Suppressor macrophage (primary cell): ENCODE measurements at places on chromosomes 4 and X.

DNA sequence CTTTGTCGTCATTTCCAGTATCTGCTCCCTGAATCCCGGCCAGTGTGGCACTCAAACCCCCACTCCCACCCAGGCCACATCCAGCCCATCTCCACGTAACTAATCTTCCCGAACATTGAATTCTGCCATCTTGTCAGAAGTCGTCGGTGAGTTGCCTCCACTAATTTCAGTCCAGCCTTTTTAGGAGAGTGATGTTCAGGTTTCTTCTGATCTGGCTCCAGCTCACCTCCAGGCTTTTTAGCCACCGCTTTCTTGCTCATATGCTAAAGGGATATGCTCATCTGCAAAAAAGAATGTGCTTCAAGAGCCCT, 1.3 kb downstream of the TMEM165 start:
- peak; percentile 10 for DNase-seq

- no peak for DNase-seq
These were observed 1.8 kb downstream of the L1CAM start for GRCh38 chrX:153884136-153884535.

- DNase-seq = no peak
These were observed 12.6 kb downstream of the DMD start for GRCh38 chrX:33198561-33199279.

DNA sequence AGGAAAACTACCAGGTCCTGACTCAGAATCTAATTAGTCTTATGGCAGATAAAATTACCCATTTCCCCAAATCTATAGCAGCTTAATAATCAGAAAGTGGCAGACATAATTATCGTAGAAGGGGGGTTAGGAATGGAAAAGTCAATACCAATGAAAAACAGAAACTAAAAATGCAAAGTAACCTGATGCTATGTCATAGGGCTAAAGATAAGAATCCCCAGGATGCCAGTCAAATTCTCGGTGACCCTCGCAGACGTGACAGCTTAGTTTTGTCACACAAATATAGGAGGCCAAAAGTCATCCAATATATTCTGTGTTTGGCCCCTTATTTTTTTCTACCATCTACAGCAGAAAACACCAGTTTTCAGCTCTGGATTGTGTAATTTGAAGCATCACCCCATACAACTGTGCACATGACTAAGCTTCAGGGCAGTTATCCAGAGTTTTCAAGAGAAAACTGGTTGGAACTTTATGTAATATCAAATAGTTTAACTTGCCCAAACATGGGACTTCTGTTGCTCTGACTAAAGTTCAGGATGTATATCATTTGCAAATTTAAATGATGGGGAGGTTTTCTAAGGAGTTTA, 30.9 kb downstream of the RASSF6 start:
- DNase-seq = no peak

DNA sequence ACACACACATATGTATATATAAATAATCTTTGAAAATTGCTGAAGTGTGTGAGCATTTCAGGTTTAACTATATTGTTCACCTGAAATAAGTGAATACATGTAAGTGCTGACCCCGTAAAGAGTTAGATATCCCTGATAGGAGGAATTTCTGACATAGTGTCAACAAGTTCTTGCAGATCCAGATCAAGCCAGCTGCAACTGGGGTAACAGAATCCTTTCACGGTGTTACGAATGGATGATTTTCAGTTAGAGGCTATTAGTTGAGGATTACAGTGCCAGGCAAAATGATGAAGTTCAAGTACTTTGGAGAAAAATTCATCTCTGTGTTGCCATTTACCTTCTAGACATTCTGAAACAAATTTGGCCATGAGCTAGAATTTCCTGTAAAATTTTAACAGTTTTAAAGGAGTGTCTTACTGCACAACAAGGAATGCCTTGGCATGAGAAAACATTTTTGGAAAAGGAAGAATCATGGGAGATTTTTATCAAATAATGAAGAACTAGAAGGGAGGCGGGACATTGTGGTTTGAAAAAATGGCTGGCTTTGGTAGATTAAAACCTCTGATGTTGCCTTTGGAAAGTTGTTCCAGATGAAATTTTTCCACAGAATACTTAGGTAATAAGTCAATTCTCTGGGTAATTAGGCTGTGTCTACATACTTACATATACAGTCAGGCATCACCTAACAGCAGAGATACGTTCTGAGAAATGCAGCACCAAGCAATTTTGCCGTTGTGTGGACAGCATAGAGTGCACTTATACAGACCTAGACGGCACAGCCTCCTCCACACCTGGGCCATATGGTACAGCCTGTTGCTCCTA, 84.4 kb upstream of the FAT1 start:
- no peak for DNase-seq

GRCh38 chr4:120718979-120719566, 203.5 kb downstream of the PRDM5 start:
- DNase-seq = peak; percentile 43

DNA sequence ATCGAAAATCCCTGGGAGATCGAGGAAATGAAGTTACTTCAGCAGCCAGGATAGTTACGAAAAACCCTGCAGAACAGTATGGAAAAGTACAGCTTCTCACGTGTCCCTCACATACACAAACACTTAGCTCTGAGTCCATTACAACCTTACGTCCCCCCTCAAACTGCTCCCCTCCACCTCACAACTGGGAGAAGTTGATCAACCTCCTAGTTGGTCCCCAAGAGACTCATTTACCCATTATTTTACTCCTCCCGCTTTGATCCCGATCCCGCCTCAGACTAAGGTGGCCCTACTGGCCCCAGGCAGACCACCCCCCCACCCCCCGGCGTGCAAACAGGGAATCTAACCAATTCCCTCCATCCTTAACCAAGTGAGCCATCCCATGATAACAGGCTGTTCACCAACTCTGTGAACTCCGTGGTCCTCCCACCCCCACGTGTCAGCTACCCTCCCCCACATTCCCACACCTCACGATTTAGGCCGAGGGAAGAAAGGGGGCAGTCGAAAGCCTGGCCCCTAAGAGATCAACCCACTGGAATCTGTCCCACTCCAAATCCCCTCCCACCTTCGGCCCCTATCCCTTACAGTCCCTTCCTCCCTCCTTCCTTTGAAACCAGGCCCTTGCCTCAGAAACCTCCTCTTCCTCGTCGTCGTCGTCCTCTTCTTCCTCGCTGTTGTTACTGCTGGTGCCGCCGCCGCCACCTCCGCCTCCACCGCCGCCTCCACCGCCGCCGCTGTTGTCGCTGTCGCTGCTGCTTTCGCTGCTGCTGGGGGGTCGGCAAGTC, 755 bp downstream of the ANKRD17 start:
- peak; percentile 8 for DNase-seq

DNA sequence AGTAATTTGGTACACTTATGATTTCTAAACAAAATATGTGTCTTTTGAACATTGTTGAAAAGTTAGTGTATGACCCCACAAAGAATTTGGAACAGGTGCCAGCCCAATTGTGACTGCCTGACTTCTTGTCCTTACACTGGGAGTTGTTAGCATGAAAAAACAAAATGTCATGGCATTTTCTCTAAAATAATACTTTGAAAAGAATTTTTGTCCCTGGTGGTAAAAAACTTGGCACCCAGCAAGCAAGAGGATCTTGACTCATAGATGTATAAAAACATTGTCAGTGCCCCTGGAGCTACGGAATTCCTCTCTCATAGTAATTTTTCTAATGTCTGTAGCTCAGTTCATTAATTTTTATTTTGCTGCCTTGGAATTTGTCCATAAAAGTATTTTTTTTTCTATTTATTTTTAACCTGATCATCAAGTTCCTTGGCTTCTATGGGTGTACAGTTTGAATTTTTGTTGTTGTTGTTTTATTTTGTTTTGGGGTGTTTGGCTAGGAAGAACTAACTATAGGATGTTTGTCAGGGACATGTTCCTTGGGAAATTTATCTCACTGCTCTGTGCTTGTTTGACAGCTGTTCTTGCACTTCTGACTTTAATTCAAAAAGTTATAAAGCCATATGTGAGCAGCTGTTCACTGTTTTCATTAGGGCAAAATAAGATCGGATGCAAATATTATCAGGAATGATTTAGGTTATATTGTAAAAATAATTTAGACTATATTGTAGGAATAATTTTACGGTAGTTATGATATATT, 95.4 kb upstream of the NUDT6 start:
- DNase-seq = no peak

DNA sequence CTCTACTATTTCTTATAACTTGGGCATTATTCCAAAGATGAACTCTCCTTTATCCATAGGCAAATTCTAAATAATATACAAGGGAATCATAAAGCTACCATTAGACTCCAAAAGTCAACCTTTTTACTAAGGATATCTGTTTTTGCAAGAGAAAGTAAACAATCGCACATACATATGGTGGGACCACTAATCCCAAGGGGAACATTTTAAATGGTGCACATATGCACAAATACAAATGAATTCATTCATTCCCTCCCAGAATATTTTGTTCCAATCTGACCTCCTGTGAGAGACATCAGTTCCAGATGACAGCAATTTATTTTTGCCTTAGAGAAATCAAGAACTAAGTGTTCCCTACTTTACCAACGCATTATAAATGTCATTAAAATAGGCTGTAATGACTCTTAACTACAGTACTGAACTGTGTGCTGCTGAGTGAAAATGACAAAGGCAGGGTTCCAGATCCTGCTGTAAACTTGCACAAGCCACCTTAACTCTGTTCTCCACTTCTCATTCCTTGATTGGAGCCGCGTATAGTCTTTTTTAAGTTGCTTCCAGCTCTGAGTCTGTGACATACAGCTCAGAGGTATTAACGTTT, 2.0 kb downstream of the DHX15 start:
- DNase-seq = no peak

DNA sequence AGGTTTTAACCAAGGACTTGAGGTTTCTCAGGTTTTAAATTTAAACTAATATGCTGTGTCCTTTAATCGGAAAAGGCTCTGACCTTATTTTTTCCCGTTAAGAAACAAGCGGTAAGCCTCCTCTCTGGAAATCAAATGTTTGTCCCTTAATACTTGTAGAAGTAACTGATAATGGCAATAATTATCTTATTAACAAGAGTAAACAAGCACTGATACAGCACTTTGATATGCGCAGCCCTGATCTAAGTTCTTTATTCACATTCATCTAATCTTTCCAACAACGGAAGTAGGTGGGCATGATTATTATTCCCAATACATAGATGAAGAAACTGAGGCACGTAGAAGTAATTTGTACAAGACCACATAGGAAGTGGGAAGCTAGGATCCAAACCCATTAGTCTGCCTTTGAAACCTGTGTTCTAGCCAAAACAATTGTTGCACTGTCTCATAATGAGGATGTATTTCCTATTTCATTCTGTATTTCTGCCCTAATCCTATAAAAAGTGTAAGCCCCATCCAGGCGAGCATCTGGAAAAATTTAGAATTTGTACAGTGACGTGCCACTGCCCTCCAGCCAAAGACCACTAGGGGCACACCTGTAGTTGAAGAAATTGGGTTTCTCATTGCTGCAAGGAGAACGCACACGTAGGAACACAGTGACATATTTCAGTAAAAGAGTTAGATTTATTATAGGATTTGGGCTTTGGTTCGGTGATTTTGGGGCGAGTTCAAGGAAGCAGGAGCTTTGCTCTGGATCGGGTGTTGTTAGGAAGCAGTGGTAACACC, 606 bp downstream of the CXorf58 start:
- DNase-seq = no peak

GRCh38 chrX:18129690-18130089, 91.0 kb downstream of the BEND2 start:
- no peak for DNase-seq

DNA sequence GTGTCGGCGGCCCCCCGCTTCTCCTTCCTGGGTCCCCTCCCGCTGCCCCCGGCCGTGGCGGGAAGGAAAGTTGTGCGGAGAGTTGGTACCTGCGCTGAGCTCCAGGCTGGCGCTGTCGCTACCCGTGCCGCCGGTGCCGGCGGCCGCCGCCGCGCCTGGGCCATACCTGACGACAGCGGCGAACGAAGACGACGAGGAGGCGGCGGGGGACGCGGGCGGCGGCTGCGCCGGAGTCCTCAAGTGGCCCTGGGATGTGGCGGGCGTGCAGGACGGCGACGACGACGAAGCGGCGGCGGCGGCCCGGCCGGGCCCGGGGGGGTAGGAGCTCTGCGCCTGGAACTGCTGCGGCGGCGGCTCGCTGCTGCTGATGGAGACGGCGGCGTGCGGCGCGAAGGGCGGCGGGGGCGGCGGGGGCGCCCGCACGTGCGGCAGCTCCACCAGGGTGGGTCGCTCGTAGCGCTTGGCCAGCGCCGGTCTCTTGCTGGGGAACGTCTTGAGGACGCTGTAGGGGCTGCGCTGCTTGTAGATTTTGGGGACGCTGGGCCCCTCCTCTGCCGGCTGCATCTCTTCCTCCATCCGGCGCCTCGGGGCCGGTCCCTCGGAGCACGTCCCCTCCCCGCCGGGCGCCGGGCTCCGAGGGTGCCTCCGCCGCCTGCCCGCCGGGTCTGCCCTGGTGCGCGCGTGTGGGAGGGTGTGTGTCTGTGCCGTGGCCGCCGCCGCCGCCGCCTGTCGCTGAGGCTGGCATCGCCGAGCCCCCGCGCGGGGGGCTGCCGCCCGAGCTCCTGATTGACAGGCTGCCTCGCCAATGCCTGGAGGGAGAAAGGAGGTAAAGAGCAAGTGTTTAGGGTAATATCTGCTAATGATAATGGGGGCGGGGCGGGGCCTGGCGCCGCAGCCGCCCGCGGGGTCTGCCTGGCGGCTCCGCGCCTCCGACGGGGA, 618 bp downstream of the BEND4 start:
- peak; percentile 38 for DNase-seq

DNA sequence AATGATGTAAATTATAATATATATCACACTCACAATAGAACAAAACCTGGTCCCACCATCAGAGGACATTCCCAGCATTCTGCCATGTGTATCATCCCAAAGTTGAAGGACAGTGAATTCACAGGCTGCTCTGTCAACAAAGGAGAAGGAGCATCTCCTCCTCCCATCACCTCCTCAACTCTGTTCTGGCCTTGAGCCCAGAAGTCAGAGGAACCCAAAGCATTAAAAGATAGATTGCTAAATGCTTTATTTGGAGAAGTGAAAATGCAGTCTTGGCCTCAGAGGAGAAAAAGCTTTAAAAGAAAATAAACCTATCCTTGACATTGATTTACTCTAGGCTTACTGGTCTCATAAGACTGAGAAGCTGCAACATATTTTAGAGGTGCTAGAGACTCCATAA, 268.8 kb upstream of the RASGEF1B start:
- peak; percentile 85 for DNase-seq

- no peak for DNase-seq
These were observed 2.2 kb downstream of the IDUA start for GRCh38 chr4:988726-989721.

GRCh38 chr4:147843162-147843561, 111.3 kb downstream of the ARHGAP10 start:
- no peak for DNase-seq

DNA sequence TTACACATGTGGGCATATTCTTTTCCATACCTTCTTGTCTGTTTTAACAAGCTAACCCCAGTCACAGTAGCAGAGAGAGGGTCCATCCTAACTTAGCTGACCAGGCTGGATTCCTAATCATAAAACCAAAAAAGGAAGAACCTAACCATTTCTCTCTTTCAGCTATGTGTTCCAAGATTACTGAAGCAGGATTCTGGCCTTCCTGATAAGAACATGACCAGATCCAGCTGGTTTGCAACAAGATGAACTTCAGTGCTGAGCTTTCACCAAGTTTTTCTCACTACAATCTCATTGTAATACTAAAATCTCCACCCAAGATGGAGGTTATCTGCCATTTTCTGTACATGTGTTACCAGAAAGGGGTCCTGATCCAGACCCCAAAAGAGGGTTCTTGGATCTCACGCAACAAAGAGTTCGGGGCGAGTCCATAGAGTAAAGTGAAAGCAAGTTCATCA, 20.4 kb upstream of the UBA6 start:
- no peak for DNase-seq
